ENCODE measurements at places on chromosomes 4 and X.

DNA sequence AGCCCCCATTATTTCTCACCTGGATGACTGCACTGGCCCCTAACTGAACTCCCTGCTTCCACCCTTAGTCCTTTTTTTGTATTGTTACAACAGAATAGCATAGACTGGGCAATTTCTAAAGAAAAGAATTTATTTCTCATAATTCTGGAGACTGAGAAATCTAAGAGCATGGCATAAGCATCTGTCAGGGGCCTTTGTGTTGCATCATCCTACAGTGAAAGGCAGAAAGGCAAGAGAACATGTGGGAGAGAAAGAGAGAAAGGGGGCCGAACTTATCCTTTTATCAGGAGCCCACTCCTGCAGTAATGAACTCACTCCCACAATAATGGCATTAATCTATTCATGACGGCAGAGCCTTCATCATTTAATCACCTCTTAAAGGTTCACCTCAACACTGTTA lies 122.1 kb downstream of the EFNB1 start:
- DNase-seq, result no peak

DNA sequence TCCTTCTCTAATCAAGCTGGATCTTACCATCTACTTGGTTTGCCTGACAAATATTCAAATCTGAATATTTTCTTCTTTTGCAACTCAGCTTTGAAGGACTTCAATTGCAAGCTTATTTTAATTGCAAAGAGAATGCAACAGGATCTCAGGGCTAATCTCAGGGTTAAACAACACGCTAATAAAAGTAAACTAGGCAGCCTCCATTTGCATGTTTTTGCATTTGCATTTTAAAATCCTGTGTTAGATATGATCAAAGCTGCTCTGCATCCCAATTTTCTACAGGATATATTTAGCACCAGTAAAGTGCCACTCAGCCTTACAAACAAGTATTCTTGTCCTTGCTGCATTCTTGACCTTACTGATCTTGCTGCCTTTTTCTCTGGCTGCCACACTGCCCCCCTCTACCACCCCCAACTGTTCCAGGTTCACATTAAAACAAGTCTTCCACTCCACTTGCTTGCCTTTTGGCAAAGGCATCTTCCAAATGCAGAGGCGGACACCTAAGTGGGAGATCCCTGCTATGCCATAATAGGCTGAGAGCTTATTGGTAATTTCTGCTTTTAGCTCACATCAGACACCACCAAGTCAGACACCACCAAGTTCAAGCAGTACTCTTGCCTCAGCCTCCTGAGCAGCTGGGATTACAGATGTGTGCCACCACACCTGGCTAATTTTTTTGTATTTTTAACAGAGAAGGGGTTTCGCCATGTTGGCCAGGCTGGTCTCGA lies 48.1 kb downstream of the GPRIN3 start:
- no peak for DNase-seq

DNA sequence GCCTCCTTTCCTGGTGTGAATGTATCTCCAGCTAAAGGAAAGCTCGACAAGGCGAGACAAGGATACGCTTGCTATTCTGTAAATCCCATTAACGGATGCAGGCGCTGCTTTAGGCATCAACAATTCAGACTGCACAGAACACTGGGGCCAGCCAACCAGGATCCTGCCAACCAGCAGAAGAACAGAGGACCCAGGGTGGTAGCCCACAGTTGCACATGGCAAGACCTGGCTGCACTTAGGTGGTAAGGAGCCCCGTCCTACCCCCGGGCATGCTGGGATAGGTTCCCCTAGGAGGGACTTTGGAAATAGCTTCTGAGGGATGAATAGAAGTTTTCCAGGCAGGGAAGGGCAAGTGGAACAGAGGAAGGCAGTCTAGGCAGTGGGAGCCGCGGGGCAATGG lies 20.7 kb downstream of the PSAPL1 start:
- DNase-seq, result peak; percentile 3

DNA sequence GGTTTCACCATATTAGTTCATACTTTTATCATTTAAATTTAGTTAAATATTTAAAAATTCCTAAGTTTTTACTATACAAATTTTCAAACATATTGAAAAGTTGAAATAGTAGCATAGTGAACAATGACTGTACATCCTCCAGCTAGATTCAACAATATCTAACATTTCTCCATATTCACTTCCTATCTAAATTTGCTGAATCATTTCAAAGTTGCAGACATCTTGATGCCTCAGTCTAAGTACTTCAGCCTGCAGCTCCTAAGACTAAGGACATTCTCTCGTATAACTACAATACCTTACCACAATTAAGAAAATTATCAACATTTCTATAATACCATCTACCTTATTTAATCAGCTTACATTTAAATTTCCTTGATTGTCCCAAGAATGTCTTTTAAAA lies 132.7 kb downstream of the TMEM164 start:
- DNase-seq, result no peak

DNA sequence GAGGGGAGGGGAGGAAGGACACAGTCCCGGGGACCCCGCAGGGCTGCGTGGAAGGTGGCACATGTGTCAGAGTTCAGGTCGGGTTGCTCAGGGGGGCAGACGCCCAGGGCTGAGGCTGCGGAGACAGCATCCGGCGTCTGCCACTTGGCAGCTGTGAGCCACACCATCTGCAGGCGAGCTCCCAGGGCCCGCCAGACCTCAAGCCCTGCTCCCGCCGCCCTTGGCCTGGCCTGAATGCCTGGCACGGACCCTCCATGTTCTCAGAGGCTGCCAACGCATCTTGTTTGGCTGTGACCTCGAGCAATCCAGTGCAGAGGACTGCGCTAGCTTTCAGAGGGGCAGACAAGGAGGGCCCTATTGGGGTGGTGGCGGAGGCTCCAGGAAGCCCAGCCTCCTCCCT lies 5.1 kb downstream of the BGN start:
- no peak for DNase-seq

- DNase-seq, result no peak
Observed at GRCh38 chr4:499567-499966, 557 bp downstream of the PIGG start.

- DNase-seq, result no peak
Observed at GRCh38 chrX:21757960-21758359, at the start of gene SMPX. TSS of gene SMPX (minus strand) at chrX:21758116. CDS start at chrX:21754290, 3,826 bp downstream.

DNA sequence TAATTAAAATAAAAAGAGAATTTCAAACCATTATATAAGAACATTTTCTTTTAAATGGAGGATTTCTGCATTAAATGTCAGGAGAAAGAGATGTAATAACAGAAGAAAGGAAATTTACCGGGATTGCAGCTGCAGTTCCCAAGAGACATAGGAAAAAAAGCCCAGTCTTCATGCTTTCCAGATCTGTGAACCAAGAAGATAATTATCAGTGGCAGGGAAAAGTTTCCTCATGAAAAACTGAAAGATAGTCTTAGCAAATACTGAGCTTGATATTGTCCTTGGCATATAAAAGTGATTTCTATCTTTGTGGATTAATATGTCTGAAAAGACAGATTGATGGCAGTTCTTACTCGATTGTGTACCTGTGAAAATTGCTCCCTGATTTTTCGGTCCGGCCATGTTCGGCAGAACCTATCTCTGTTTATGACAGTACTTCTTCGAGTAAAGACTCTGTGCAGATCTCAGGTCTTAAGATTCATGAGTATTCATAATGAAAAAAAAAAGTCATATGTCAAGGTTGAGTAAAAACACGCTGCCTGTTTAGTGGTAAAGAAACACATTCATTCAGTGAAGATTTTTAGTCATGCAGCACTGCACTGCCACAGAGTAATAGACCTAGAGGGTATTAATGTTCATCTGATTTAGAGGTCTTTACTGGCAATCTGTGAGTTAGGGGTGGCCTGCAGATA lies 29.6 kb downstream of the SPARCL1 start:
- DNase-seq, result no peak

GRCh38 chrX:9525511-9526248 lies 60.8 kb downstream of the TBL1X start:
- no peak for DNase-seq

DNA sequence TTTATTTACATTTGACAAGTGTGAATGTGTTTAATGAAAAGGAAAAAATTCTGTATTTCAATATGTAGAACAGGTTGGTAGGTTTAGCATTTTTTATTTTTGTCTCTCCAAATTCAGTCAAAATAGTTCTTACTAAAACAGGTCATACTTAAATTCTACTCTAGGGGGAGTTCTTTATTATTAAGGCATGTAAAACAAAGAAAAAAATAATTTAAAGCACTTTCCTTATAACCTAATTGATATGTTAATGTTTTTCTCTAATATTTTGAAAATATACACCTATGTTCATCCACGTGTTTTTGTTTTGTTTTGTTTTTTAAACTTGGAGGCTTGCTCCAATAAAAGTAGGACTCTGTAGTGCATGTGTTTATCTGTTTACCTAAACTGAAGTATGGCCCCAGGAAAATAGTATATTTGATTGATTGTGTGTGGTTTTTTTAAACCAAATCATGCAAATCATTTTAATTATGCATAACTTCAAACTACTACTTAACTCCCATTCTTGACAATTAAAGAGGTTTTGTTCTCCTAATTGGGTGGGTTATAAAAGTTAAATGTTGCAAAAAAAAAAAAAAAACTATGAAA lies 562.7 kb downstream of the RPA4 start:
- DNase-seq, result no peak

DNA sequence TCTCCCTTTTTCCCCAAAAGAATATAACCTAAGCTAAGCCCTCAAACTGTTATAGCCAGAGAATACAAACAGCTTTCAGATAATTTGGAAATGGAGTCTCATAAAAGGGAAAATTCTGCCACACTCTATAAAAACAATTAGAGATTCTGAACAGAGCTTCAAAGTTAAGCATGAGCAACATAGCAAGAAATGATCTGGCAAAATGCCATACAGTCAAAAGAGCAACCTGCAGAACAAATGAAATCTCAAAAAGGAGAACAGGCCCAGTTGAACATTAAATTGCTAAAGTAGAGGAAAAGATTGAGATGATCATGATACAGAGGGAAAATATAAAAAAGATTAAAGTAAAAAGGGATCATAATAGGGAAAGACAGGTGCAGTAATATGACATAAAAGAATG lies 250.5 kb downstream of the TLL1 start:
- no peak for DNase-seq

Measured in left hindlimb (tissue), 1 donor.